ENCODE measurements at places on chromosomes 6 and 20. TPM values are rescaled to one million over a fixed set of nuclear protein-coding genes. Genes with fewer than 3 reads are reported as not detected.

Gene FUT9
- total RNA-seq, result not detected

Gene ID4
- total RNA-seq, result not detected

DNA sequence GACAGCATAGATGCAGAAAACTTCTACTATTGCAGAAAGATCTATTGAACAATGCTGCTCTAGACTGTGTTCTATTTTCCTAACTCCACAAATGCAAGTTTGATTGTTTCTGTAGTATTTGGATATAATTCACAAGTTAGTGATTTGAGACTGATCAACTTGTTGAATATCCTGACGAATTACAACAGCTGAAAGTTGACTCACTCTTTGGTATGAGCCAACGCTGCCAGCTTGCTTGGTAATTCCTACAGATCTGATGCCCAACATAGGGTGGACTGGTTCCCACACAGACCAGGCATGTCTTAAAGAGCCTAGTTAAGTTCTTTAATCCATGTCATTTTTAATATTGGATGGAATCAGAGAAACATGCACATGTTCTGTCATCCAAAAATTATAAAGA, 231.0 kb upstream of the RAB32 start:
- H3K4me3 ChIP-seq, result no peak overlapping the region
- no peak overlapping the region for H3K27ac ChIP-seq
- no peak for DNase-seq
- H3K36me3 ChIP-seq, result no peaks in the 10 kb centered on the region

DNA sequence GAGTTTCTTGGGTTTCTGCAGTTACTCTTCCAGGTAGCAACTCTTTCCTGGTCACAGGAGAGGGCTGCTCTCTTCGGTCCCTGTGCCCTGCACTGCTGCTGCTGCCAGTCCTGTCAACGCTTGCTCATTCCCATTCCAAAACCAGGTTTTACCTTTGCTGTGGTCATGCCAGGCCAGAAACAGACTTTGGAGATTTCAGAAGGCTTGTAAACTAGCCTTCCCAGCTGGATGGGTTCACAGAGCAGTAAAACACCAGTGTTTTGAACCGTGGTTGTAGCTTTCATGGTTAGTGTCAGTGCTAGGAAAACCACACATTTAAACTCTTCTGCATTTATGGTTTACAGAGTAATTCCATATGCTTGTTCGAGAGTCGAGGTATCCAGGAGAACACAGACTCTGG, 16.2 kb downstream of the ARFGEF2 start:
- H3K27ac ChIP-seq, result no peak overlapping the region
- H3K4me3 ChIP-seq, result no peak overlapping the region
- no peak for DNase-seq
- H3K27me3 ChIP-seq, result no peaks in the 10 kb centered on the region
- no peaks in the 10 kb centered on the region for H3K36me3 ChIP-seq

- H3K27ac ChIP-seq, result no peak overlapping the region
- no peak for DNase-seq
- H3K4me3 ChIP-seq, result no peak overlapping the region
- H3K4me1 ChIP-seq, result no peaks in the 10 kb centered on the region
Measured at GRCh38 chr20:20785226-20785625, 72.8 kb upstream of the RALGAPA2 start.

Measured in naive thymus-derived CD4-positive, alpha-beta T cell (primary cell).